ENCODE measurements at places on chromosomes 12 and 14. TPM values are rescaled to one million over a fixed set of nuclear protein-coding genes. Genes with fewer than 3 reads are reported as not detected.

GRCh38 chr12:81998761-81999378 lies 239.7 kb upstream of the PPFIA2 start:
- no peaks in the 10 kb centered on the region for H3K27me3 ChIP-seq
- no peak for DNase-seq
- H3K4me1 ChIP-seq = no peaks in the 10 kb centered on the region

DNA sequence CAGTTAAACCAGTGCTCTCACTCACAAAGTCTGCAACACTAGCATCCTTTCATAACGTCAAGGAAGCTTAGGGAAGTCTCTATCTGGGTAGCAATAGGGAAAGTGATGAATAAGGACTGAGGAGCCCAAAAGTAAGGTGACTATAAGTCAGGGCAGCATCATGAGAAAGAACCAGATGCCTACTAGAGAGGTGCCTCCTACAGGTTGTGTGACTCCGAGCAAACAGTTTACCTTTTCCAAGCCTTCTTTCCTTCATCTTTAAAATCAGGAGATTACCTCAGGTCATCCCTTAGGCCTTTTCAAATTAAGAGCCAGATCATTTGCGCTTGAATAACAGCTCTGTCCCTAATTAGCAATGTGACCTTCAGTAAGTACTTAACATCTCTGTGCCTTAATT lies 40.2 kb downstream of the RTN1 start:
- H3K36me3 ChIP-seq = no peaks in the 10 kb centered on the region
- H3K27ac ChIP-seq = no peak overlapping the region
- no peak overlapping the region for H3K4me3 ChIP-seq
- no peak for DNase-seq
- H3K27me3 ChIP-seq = no peaks in the 10 kb centered on the region
- H3K4me1 ChIP-seq = no peaks in the 10 kb centered on the region

Gene SSPN
- total RNA-seq = 1.0 TPM

DNA sequence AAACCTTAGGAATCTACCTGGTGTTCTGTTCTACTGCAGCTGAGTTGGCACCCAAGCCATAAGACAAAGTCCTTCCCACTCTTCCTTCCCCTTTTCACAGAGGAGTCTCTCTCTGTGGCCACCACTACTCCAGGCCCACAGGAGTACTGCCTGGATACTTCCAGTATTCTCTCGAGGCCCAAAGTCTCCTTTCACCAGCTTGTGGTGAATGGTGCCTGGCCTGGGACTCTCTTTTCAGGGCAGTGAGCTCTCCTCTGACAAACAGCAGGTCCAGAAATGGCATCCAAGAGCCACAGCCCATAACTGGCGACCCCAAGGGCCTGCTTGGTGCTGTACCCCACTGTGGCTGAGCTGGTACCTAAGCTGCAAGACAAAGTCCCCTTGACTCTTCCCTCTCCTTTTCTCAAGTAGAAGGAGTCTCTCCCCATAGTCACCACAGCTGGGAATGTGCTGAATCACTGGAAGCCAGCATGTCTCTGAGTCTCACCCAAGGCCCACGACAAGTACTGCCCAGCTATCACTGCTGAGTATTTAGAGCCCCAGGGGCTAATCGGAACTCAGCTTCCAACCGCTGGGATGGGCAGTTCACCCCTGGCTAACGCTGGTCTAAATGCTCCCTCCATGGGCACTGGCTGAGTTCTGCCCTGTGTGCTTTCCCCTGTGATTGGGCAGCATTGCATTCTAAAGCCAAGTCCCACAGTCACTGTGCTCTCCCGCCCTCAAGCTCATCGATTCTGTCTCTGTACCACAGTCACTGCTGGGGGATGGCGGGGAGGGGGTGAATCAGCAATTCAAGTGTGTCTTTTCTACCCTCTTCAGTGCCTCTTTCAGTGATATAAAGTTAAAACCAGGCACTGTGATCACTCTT lies 6.1 kb downstream of the A2ML1 start:
- no peaks in the 10 kb centered on the region for H3K36me3 ChIP-seq
- H3K4me3 ChIP-seq = no peak overlapping the region
- no peaks in the 10 kb centered on the region for H3K4me1 ChIP-seq
- no peaks in the 10 kb centered on the region for H3K27me3 ChIP-seq
- H3K27ac ChIP-seq = no peak overlapping the region
- DNase-seq = no peak

GRCh38 chr14:36339816-36340215 lies 19.4 kb upstream of the MBIP start:
- H3K27me3 ChIP-seq = no peaks in the 10 kb centered on the region
- H3K36me3 ChIP-seq = no peaks in the 10 kb centered on the region
- no peak overlapping the region for H3K4me3 ChIP-seq
- DNase-seq = no peak
- no peaks in the 10 kb centered on the region for H3K4me1 ChIP-seq

- peak within 1 kb of the TSS; percentile 86 for H3K4me3 ChIP-seq
- no peaks in the 10 kb centered on the region for H3K27me3 ChIP-seq
- peak within 1 kb of the TSS; percentile 86 for H3K27ac ChIP-seq
- peaks cover 12% of the 10 kb centered on the region for H3K4me1 ChIP-seq
Measured at GRCh38 chr12:122980183-122981035, at the start of gene ARL6IP4. ARL6IP4 (plus strand) TSS chr12:122980681; CDS start chr12:122981140, 459 bp downstream.

- no peaks in the 10 kb centered on the region for H3K36me3 ChIP-seq
- no peaks in the 10 kb centered on the region for H3K4me1 ChIP-seq
- no peak for DNase-seq
- no peaks in the 10 kb centered on the region for H3K27me3 ChIP-seq
- no peak overlapping the region for H3K27ac ChIP-seq
Measured at GRCh38 chr12:88067301-88067700, 38.1 kb upstream of the C12orf50 start.

GRCh38 chr12:46473634-46474329 lies 101.2 kb upstream of the SLC38A2 start:
- H3K4me1 ChIP-seq = peaks cover 48% of the 10 kb centered on the region
- peak; percentile 77 for DNase-seq
- no peak overlapping the region for H3K4me3 ChIP-seq
- no peaks in the 10 kb centered on the region for H3K36me3 ChIP-seq

GRCh38 chr14:65222440-65222858 lies 120.1 kb upstream of the MAX start:
- H3K27me3 ChIP-seq = no peaks in the 10 kb centered on the region
- H3K36me3 ChIP-seq = no peaks in the 10 kb centered on the region
- H3K4me1 ChIP-seq = peaks cover 38% of the 10 kb centered on the region

Gene KRT76
- not detected for total RNA-seq

Gene OR9K2
- total RNA-seq = not detected

- H3K27me3 ChIP-seq = no peaks in the 10 kb centered on the region
- no peak overlapping the region for H3K4me3 ChIP-seq
- DNase-seq = no peak
- no peaks in the 10 kb centered on the region for H3K36me3 ChIP-seq
- H3K4me1 ChIP-seq = no peaks in the 10 kb centered on the region
- H3K27ac ChIP-seq = no peak overlapping the region
Measured at GRCh38 chr12:49662998-49663843, 39.9 kb downstream of the PRPF40B start.

GRCh38 chr12:43347026-43347425 lies 205.0 kb downstream of the ADAMTS20 start:
- no peak for DNase-seq
- no peaks in the 10 kb centered on the region for H3K36me3 ChIP-seq
- no peaks in the 10 kb centered on the region for H3K4me1 ChIP-seq

DNA sequence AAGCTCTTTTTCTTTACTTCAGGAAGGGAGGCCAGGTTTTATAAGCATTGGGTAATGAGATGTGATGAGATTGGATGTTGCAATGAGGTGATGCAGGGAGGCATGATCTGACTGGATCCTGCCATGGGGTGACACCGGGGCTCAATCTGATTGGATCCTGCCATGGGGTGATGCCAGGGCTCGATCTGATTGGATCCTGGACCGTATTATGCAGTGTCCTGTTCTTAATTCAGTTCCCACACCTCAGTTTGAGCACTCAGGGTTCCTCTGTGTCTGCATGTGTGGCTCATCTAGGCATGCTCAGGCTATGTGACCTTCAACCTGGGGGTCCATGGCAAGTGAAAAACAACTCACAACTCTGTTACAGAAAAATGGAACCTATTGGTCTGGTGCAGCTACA lies 166.4 kb downstream of the SLC15A4 start:
- H3K27me3 ChIP-seq = no peaks in the 10 kb centered on the region
- no peak for DNase-seq
- no peak overlapping the region for H3K27ac ChIP-seq
- H3K4me1 ChIP-seq = no peaks in the 10 kb centered on the region
- no peaks in the 10 kb centered on the region for H3K36me3 ChIP-seq

Gene CCDC38
- not detected for total RNA-seq

- H3K27ac ChIP-seq = no peak overlapping the region
- no peak overlapping the region for H3K4me3 ChIP-seq
- H3K4me1 ChIP-seq = peaks cover 42% of the 10 kb centered on the region
- no peaks in the 10 kb centered on the region for H3K27me3 ChIP-seq
Measured at GRCh38 chr12:105218434-105218833, 17.5 kb downstream of the APPL2 start.

Gene FKBP11
- total RNA-seq = 79.5 TPM

- H3K4me3 ChIP-seq = no peak overlapping the region
- H3K27ac ChIP-seq = no peak overlapping the region
- DNase-seq = no peak
- peaks cover 9% of the 10 kb centered on the region for H3K4me1 ChIP-seq
- H3K36me3 ChIP-seq = no peaks in the 10 kb centered on the region
- H3K27me3 ChIP-seq = no peaks in the 10 kb centered on the region
Measured at GRCh38 chr12:119406308-119406707, 71.8 kb downstream of the CCDC60 start.

Gene ANP32D
- not detected for total RNA-seq

GRCh38 chr12:121537814-121538698 lies 42.8 kb downstream of the KDM2B start:
- H3K4me1 ChIP-seq = peaks cover 21% of the 10 kb centered on the region
- H3K27ac ChIP-seq = peak overlapping the region; percentile 67
- H3K36me3 ChIP-seq = no peaks in the 10 kb centered on the region
- H3K27me3 ChIP-seq = no peaks in the 10 kb centered on the region
- DNase-seq = no peak

DNA sequence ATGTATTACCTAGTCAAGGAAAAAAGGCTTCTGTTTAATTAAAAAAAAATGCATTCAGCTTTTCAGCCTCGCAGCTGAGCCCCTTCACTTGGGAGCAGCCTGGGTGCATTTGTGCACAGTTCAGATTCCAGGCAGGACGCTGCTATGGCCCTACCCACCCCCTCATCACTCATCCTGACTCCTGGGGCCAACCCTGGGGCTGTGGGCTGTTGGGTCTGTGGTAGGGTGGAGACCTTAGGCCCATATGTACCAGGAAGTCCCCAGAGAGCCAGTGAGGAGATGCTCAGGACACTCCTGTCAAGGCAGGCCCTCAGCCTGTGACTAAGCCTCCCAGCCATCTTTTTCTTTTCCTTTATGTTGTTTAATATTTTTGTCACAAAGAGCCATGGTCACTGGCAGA lies 9.3 kb upstream of the CDCA4 start:
- H3K4me1 ChIP-seq = no peaks in the 10 kb centered on the region
- no peaks in the 10 kb centered on the region for H3K36me3 ChIP-seq
- H3K27ac ChIP-seq = no peak overlapping the region
- H3K4me3 ChIP-seq = no peak overlapping the region
- no peak for DNase-seq
- H3K27me3 ChIP-seq = no peaks in the 10 kb centered on the region

Gene LHX5
- 0.30 TPM for total RNA-seq

Gene FAM181A
- total RNA-seq = not detected

DNA sequence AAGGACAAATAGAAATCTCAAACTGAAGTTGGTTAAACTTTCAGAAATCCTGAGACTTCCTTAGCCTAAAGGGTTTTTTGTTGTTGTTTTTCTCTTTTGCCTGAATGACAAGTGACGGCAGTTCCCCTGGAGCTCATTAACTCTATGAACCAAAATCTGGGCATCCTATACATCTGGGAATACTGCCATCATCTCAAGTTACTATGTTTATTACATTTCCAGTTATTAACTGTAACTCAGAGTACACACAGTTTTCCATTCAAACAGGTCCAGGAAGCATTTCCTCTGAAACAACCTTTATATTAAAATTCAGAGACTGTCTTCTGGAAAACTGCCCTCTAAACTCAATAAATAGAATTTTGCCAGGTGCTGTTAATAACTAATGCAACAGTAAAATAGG lies 55.6 kb upstream of the CDKL1 start:
- DNase-seq = no peak
- H3K4me3 ChIP-seq = no peak overlapping the region
- H3K4me1 ChIP-seq = no peaks in the 10 kb centered on the region
- no peak overlapping the region for H3K27ac ChIP-seq
- H3K36me3 ChIP-seq = peaks cover 2% of the 10 kb centered on the region

- H3K4me1 ChIP-seq = peaks cover 5% of the 10 kb centered on the region
- DNase-seq = no peak
- H3K4me3 ChIP-seq = no peak overlapping the region
- no peaks in the 10 kb centered on the region for H3K27me3 ChIP-seq
Measured at GRCh38 chr12:100984796-100985195, 190.2 kb downstream of the ANO4 start.

DNA sequence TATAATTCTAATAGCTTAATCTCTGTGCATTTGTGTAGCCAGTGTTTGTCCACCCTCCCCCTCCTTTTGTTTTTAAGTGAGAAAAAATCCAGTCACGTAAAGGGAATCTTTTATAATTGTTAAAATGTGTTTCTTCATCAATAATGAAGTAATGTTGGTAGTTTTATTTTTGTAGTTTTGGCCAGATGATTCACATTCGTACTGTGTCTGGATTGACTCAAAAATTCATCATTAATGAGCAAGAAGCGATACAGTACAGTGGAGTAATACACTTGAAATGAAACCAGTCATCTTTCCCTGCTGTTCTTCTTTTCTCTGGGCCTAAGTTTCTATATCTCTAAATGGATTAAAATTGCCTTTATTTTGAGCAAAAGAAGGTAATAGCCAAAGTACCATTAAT lies 86.5 kb downstream of the SRGAP1 start:
- DNase-seq = no peak
- no peaks in the 10 kb centered on the region for H3K4me1 ChIP-seq
- no peak overlapping the region for H3K27ac ChIP-seq
- no peaks in the 10 kb centered on the region for H3K27me3 ChIP-seq

DNA sequence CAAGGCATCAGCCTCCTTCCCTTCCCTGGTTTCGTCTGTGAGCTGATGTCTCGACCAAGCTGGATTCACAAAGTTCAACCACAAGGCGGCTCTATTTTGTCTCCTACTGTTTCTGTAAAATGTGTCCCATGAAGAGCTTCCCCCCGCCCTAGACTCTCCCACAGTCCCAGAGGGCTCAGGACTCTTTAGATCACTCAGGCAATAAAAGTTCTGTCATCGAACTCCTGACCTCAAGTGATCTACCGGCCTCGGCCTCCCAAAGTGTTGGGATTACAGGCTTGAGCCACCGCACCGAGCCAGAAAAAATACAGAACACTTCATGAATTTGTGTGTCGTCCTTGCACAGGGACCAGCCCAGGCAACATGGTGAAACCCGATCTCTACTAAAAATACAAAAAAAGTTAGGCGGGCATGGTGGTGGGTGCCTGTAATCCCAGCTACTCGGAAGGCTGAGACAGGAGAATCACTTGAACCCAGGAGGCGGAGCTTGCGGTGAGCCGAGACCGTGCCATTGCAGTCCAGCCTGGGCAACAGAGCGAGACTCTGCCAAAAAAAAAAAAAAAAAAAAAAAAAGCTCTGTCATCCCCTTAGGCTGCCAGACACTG lies 149.4 kb downstream of the BCL11B start:
- DNase-seq = no peak
- H3K4me3 ChIP-seq = no peak overlapping the region
- H3K36me3 ChIP-seq = no peaks in the 10 kb centered on the region
- H3K4me1 ChIP-seq = no peaks in the 10 kb centered on the region
